ENCODE measurements at places on chromosomes 5 and 9.

DNA sequence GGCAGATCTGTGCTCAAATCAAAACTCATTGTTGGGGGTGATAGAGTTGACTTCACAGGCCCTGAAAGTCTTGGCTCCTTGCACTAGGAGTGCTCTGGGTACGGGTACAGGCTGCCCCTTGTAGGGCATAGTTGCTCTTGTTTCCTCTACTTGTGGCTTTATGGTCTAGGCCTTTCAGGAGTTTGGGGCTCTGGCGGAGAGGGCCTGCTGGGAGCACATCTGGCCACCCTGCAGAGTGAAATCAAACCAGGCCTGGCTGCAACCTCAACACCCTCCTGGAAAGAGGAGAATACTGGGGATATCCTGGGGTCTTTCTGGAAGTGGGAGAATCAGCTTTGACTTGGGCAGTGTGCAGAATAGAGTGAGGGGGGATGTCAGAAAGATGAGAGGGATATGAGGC, 1.5 kb downstream of the TGFBI start:
- DNase-seq, result no peak

- no peak for DNase-seq
These were observed 58.8 kb upstream of the TMEM171 start for GRCh38 chr5:73061593-73061992.

DNA sequence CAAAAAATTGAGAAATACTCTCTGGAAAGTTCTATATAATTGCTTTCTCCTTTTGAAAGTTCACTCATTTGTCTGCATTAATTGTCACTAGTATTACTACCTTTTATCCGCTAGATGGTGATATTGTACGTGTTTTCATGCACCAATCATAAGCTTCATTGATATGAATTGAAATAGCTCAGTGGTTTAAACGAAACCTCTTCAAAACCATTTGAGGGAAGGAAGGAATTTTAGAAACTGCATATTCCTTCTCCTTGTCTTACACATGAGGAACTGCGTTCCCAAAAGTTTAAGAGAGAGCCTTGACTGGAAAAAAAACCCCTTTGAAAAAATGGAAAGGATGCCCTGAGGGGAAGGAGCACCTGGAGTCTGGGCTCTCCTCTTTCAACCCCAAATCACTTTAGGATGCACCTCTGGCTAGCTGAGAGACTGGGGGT, 98.6 kb downstream of the YTHDC2 start:
- no peak for DNase-seq

GRCh38 chr5:87826507-87826906, 413.8 kb upstream of the CCNH start:
- no peak for DNase-seq

- no peak for DNase-seq
These were observed 81.3 kb downstream of the RAPGEF1 start for GRCh38 chr9:131658377-131659129.

GRCh38 chr5:159215886-159216285, 6.5 kb upstream of the RNF145 start:
- no peak for DNase-seq

- no peak for DNase-seq
These were observed 1.2 kb downstream of the PANK3 start for GRCh38 chr5:168578006-168578405.

DNA sequence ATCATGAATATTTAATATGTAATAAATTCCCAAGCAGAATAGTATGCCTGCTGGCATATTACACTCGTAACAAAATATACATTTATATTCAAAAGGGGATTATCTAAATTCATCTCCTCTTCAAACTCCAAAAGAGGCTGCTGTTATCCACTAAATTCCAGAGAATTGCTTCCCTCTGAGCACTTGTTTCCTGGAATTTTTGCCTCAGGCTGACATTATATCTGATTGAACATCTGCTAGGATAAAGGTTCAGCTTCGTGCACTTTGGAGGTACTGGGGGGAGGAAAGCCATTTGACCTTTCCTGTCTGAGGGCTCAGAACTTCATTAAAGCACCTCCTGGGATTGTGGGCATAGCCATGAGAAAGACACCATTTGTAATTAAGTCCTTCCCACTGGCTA, 4.3 kb upstream of the HAPLN1 start:
- no peak for DNase-seq

DNA sequence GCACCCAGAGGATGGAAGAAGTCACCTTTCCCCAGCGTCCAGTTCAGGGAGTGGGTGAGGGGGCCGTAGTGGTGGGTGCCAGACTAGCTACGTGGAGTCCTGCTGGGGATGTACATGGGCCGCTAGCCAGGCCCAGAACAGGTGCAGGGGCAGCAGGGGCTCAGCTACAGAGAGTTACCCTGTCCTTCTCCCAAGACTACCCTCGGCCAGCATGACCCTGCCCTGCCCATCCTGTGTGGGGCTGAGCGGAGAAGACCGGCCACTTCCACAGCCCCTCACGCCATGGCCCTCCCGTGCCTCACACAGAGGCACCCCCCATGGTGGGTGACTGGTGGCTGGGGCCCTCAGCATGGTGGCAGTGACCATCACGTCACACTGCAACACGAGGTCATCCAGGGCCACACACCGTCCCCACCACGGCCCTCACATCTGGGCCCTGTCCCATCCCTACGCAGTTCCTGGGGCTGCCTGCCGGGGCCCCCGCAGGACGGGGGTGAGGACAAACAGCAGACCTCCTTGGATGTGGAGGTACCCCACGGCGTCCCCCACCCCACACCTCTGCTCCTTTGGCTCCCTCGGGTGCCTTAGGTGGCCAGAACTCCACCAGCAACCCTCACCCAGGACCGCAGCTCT, 977 bp upstream of the DPP7 start:
- no peak for DNase-seq

GRCh38 chr9:97864396-97864795, 11.4 kb downstream of the FOXE1 start:
- DNase-seq, result no peak

- no peak for DNase-seq
These were observed 105.5 kb downstream of the MACIR start for GRCh38 chr5:103364074-103364473.

DNA sequence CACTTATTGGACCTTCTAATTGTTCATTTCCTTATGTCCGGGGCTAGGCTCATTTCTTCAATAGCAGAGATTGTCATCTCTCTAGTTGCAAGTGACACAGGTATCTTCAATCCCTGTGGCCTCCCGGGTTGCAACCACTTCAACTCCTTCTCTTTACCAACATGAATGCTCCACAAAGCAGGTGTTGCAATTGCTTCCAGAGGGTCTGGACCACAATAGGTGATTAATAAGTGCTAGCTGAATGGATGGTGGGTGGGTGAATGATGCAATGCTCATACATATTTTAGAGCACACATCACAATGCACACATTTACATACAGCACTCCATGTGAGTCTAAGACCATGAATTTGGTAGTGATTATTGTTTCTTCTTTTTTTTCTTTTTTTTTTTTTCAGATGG, 2.6 kb downstream of the CEMIP2 start:
- no peak for DNase-seq

DNA sequence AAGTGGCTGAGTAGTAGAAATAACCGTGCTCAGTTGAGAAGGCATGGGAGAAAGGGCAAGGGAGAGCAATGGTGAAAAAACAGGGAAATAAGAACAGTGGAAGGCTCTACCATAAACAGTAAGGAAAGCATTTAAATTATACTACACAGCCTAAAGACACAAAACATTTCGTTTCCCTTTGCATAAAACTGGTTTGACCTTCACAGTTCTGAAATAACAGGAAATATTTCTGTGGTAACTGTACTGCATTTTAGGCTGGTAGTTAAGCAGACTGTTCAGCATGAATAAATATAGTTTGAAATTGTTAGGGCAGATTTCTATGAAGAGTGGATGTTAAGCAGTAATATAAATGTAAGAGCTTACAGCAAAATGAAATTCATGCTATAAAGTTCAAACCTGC, 147.5 kb downstream of the CSNK1G3 start:
- no peak for DNase-seq

DNA sequence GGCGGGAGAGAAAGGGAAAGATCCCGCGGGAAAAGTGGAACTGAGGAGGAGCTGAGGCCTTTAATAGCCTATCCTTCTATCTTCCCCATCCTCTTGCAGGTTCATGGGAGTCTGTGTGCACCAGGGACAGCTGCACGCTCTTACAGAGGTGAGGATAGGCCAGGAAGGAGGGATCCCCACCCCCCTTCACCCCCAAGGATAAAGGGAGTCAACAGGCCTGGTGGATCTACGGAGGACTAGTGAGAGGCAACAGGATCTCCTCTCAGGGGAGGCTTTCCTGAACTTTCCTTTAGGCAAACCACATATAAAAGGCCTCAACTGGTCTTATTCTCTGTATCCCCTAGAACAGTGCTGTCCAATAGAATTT, 1.1 kb downstream of the TESK1 start:
- no peak for DNase-seq

DNA sequence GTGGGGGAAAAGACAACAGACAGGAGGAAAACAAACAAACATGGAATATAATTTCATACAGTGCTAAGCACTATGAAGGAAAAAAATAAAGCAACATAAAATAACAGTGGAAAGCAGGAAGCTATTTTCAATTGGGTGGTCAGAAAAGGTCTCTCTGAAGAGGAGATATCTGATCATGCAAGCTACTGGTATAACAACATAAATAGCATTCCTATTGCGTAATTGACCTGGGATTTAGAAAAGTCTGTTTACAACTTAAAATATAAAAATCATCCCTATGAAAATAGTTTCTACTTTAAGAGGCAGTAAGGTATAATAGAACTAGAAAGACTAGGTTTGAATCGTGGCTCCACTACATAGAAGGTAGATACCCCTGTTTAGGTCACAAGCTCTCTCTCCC, 61.4 kb downstream of the FBXW11 start:
- DNase-seq, result no peak

GRCh38 chr9:20087481-20087880, 298.6 kb upstream of the SLC24A2 start:
- no peak for DNase-seq
